ENCODE measurements at places on chromosomes 12 and 14.
A peak's percentile ranks its signal among the peaks of the same experiment; 100 is the strongest.

GRCh38 chr14:33631441-33631840 lies 319.4 kb downstream of the EGLN3 start:
- no peak for DNase-seq

DNA sequence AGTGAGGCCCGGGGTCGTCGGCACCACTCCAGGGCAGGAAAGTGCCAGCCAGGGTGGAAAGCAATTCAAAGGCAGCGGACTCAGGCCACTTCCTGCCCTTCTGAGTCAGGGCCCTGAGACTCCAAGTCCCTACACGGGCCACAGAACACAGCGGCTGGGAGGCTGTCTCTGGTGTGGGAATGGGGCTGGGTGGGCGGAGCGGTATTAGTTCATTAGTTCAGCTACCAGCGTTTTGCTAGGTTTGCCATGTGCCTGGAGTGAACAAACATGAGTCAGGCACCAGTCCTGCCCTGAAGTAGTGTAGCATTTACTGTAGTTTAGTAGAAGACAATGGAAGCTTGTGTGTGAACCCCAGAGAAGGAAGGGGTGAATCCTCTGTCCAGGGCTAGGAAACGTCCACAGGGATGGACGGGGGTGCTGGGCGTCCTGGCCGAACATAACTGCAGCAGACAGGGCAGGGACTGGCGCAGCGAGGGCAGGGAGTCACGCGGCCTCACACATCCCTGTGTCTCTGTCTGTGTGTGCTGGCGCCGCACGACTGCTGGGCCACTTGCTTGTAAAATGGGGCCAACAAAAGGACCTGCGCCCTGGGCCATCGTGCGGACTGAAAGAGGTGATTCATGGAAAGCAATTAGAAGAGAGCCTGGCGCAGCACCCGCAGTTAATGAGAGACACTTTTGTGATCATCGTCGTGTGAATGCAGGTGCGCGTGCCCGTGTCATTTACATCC lies 186.4 kb upstream of the PRMT8 start:
- no peak for DNase-seq

DNA sequence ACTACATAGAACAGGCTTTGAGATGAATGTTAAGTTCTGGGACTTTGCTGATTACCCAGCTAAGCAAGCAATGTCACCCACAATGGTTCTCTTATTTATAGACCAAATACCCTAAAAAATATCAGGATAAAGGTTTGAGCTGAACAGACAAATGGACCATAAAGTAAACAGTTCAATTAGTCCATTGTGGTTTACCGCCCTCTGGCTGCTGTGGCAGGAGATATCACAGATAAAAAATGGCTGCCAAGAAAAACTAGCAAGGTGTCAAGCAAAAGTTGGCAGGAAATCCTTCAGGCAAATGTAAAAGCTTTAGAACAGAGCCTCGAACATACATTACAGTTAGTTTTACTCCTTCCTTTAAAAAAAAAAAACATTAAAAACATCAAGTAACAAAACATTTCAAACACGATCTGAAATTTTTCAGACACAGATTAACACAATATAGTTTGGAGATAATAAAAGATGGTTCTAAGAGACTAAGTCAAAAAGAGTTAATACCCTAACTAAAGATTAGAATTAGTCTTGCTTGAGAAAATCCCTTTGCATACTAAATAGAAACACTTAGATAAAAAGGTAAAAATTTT lies 41.3 kb downstream of the MED13L start:
- peak; percentile 24 for DNase-seq

- no peak for DNase-seq
Observed at GRCh38 chr14:90447720-90448497, 51.1 kb downstream of the CALM1 start.

DNA sequence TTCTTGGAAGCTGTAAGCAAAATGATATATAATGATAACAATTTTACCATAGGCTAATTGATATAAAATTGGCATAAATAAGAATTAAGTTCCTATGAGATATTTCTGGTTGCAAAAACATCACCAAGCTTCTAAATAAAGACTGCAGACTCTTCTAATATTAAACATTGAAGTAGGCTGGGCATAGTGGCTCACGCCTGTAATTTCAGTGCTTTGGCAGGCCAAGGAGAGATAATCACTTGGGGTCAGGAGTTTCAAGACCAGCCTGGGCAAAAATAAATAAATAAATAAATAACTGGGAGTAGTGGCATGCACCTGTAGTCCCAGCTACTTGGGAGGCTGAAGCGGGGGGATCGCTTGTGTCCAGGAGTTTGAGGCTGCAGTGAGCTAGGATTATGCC lies 71.8 kb downstream of the NPAS3 start:
- no peak for DNase-seq

GRCh38 chr14:39233680-39234326 lies at the start of gene MIA2:
MIA2 (plus strand) TSS chr14:39233915; CDS start chr14:39234115, 200 bp downstream.
- no peak for DNase-seq

- no peak for DNase-seq
Observed at GRCh38 chr12:10283027-10283426, 24.6 kb upstream of the KLRD1 start.

DNA sequence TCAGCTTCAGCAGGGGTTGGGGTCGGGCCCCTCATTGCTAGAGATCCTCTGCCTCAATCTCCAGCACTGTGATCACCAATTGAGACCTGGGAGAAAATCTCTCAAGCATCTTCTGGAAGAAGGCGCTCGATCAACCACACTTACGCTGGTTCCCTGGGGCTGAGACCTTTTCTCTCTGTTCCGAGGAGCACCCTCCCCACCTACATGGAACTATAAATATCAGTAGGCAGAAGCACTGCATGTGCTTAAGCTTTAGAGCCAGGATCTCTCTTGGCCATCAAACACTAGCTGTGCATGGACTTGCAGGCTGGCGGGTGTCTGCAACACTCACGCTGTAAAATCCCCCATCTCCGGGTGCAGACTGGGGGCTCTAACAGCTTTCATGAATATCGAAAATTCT lies 38.2 kb upstream of the KCNA1 start:
- DNase-seq: no peak

DNA sequence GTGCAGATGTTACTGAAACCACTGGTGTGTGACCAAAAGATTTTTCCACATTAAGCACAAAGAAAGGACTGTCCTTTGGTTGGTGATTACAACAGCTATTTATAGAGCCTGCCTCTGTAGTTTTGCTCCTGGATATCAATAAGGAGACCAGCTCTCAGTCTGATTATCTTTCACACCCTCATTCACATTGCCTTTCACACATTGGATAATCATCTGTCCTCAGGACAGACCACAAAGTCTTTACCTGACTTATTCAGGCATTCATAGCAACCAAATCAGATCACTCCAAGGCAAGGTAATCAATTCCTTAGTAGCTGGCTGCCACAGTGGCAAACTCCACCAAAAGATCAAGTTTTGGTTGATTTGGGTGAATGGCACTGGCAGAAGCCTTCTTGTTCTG lies 59.6 kb upstream of the CPSF6 start:
- DNase-seq: no peak

DNA sequence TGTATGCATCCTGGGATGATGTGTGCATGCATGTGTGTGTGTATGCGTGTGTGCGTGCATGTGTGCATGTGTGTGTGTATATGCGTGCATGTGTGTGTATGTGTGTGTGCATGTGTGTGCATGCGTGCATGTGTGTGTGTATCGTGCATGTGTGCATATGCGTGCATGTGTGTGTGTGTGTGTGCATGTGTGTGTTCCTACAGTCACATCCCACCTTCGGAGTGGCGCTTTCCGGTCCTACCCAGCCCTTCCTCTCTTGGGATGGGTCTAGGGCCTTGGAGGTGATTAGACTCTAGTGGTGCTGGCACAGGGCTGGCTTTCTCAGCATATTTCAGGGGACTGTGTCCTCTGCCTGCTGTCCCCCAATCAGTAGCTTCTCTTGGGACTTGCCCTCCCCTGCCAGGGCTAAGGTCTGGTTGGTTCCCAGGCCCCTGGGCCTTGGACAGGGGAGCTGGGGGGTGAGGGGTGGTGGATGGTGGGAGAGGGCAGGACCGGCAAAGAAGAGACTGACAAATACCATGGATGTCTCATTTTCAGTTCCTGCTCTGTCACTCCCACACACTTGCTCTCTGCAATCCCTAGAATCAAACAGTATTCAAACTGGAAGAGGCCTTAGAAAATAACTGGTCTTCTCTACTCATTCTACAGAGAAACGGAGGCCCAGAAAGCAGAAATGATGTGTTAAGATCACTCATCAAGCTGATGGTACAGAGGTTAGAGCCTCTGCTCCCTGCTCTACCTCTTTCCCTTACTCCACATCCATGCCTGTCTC lies 21.9 kb upstream of the FAIM2 start:
- no peak for DNase-seq

GRCh38 chr12:113239811-113240331 lies 18.6 kb downstream of the TPCN1 start:
- DNase-seq: no peak

DNA sequence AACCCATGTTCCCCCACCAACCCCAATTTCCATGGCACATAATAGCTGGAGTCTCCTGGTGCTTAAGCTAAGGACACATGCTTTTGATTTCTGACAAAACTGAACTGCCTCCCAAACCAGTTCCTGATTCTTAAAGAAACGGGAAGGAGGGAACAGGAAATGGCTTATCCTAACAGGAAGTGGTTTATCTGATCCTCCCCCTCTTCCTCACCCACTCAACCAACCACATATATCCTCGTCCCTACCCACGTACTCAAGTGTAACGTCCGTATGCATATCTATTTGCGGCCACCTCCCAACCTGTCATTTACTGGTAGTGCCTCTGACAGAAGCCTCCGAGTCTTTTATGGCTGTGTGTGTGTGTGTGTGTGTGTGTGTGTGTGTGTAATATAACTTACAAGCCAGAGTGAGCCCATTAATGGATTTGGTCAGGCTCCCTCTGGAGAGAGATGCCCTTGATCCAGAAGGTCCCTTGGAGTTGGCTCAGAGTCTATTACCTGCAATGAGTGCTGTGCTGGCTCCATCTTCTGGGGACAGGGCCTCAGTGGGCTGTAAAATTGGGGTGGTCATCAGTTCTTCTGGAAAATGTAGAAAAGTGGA lies 7.7 kb downstream of the DAZAP2 start:
- no peak for DNase-seq

DNA sequence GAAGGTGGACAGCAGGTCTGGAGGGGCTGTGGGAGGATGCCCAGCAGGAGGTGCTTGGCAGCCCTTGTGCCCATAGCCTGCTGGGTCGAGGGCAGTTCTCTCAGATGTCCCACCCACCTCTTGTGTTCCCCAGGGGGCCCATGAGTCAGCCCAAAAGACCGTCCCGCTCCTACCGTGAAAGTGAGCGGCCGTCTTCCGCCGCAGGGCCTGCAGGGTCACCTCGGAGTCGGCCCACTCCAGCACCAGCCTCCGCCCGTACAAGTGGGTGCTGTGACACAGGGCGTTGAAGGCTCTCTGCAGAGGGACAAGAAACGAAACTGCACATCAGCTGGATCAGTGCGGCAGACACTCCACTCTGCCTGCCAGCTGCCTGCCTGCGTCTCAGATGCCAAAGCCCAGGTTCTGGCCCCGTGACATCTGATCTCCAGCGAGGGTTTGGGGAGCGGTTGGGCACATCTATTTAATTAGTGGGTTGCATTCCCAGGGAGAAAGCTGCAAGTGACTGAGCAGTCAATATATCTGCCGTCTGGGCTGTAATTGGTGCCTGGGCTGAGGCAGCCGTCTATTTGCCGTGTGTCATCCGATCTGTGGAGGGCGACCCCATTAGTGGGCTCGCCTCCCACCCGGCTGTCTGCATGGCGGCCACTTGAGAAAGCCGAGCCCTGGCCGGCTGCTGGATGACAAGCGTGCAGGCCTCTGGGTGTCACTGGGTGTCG lies 121.5 kb downstream of the RBM19 start:
- no peak for DNase-seq

DNA sequence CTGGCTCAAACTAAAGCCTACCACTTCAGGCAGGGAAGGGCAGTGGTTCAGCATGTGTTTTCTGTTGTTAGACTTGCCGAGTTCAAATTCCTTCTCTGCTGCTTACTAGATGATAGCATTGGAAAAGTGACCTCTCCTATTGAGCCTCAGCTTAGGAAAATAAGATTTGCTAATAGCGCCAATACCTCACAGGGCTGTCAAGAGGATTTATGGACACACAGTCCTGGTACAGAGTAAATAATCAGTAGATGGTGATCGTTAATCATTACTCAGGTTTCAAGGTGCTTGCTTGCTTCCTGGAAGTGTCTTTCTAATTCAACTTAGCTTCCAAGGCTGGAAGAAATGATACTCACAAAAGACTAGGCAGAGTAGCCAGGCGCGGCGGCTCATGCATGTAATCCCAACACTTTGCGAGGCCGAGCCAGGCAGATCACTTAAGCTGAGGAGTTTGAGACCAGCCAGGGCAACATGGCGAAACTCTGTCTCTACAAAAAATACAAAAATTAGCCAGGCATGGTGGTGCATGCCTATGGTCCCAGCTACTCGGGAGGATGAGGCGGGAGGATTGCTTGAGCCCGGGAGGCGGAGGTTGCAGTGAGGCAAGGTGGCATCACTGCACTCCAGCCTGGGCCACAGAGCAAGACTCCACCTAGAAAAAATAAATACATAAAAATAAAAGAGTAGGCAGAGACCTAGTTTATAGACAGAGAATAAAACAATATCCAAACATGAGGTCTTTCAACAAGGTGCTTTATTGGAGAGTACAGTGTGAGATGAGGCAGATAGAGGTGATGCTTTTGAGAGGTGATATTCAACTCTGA lies 6.0 kb downstream of the PLA2G1B start:
- no peak for DNase-seq

- no peak for DNase-seq
Observed at GRCh38 chr14:54664961-54665360, 98.0 kb downstream of the SAMD4A start.

DNA sequence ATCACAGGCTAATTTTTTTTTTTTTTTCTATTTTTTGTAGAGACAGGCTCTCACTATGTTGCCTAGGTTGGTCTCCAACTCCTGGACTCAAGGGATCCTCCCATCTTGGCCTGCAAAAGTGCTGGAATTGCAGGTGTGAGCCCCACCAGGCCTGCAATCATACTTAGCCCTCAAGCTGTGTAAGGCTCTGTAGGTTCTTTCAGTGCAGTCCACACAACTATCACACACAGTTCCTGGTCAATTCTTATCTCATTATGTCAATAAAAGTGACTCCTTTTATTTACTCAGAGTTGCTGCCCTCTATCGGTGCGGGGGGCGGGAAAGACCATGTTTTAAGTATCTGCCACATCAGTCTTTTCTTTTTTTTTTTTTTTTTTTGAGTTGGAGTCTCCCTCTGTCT lies 29.0 kb downstream of the SLC2A3 start:
- DNase-seq: no peak

DNA sequence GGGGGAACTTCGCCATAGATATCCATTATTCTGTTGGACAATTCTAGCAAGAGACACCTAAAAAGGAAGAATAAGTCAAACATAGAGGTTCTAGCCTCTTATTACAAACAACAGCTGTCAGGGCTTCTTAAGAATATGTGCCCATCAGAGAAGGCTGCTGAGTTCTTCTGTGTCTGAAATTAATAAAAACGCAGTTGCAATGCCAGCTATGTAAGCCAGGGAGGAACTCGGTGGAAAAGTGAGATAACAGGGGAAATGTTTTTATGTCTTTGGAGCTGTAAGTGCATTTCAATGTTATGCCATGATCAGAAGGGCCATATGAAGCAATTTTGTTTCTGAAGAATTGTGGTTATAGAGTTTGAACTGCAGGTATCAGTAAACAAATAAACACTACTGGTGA lies 95.0 kb downstream of the SYT1 start:
- DNase-seq: no peak
